ENCODE measurements at places on chromosomes 4 and X.

DNA sequence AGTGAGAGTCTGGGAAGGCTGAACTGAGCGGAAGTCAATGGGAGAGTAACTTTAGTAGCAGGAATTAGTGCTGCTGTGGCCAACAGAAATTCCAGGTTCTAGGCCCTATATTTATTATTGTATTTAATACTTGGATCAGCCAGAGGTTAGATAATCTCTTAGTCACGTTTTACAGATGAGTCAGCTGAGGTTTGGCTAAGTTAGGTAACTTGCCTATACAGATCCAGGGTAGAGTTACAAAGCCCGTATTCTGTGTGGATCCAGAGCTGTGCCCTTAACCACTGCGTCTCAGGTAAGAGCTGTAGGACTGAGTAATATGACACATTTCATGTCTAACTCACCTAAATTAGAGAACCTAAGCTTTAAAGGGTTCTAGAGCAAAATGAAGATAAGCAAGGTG, 20.5 kb downstream of the PSMD10 start:
- no peak for DNase-seq

DNA sequence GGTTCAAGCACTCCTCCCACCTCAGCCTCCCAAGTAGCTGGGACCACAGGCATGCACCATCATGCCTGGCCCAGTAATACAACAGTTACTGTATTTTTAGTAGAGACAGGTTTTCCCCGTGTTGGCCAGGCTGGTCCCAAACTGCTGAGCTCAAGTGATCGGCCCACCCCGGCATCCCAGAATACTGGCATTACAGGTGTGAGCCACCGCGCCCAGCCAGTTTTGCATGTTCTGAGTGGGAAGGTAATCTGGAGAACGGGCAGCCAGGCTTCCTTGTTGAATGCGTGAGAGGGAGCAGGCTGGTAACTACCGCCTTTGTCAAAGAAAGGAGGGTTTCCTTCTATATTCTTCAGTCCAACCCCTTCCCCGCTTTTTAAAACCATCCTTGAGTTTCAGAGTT, 9.1 kb downstream of the NOCT start:
- DNase-seq: no peak

DNA sequence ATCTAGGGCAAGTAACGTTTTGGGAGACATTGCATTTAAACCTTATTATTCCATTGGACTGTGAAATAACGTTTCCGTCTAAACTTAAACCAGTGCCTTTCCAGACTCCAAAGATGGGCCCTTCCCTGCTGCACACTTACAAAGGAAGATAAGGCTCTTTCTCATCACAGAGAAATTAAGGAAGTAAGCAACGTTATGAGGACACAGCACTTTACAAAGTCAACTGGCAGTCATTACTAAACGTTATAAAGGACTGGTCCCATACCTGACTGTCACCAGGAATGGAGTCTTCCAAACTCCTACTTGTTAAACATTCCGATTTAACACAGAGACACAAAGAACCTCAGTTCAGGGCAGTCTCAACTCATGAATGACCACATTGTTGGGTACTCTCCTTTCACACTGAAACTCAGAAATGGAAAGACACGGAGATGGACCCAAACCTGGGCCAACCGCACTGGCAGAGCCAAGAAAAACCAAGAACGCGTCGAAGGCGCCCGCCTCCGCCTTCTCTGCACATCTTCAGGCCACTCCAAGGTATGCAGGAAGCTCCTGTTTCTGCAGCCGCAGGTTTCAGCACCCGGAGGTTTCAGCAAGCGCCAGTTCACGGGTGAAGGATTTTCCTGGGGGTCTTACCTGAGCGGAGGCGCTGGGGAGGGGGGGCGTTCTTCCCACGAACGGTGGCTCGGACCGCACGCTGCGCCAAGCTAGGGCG, 670 bp downstream of the PAPSS1 start:
- DNase-seq: peak; percentile 11

DNA sequence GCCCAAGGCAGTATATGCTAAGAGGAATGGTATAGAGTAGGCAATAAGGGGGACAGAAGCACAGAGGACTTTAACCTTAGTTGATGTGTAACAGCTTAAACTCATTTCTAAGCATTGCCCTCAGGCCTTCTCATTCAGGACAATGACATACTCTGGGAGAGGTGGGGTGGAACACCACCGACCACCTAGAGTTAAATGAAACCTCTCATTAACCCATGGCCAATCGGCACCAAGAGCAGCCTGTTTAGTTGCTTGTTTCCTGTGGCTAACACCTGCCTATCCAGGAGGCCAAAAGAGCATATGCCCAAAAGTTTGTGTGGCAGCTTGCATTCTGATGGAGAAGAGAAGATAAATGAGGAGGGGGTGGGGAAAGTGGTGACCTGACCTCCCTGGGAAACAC, 88.7 kb upstream of the PLAC1 start:
- no peak for DNase-seq

DNA sequence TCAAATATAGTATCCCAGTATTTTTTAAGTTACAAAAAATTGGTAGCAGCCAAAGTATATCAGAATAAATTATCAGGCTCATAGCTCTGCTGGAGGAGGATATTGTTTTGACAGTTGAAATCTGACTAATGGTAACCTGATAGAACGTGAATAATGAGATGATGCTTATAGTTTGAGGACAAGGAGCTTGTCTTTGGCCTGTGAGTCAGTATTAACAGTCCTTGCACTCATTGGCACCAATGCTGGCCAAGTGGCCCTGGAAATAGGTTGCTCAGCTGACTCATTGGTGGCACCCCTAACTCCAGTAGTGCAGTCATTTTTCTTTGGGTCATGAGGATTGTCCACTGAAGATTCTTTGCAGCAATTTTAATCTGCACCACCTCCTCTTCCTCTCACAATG, 203.3 kb upstream of the JADE1 start:
- DNase-seq: no peak

GRCh38 chrX:18898492-18898891, 85.4 kb downstream of the PHKA2 start:
- DNase-seq: no peak

Data from GM13976 (cell line).